ENCODE measurements at places on chromosomes 7 and 10.

GRCh38 chr10:97861097-97861750, 11.6 kb downstream of the GOLGA7B start:
- DNase-seq: peak; percentile 57

DNA sequence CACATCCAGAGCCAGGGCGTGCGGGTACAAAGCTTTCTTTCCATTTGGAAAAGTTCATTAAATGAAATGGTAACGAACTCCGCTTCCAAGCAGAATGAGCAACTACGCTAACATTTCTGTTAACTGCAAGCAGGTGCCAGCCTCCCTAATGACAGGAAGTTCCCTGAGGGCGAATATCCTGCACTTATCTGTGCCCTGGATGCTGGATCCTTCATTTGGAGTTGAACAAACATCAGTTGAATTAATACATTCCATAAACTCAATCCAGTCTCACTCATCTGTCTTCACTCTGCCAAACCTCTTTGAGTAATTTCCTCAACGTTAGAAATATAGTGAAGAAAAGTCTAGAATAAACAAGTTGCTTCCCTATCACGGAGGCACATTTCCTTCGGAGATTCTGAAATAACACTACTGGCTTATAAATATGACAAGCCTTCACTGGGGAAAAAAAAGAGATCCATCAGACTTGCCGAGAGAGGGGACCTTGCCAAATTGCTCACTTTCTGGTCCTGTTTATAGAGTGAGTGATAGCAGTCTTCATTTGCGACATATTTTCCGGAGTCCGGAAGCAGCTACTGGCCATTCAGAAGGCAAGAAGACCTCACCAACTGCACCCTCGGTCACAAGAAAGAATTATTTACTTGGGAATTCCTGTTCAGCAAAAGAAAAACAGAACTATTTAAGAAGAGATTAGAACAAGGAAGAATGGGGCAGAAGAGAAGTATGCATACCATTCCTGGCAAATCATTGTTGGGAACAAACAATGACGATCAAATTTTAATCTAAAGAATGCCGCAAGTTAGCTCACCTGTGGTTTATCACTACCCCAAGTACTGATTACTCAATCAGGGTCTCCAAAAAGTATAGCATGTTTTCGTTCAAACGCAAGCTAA, 196.4 kb downstream of the FAM107B start:
- no peak for DNase-seq

GRCh38 chr10:95168694-95169093, 25.3 kb upstream of the ACSM6 start:
- DNase-seq: peak; percentile 17

GRCh38 chr7:139543801-139544603, 20.5 kb downstream of the CLEC2L start:
- DNase-seq: peak; percentile 30
